NCI-H2081 treated with DMSO at 0.1 percent for 48 hours (cell line): ENCODE measurements at places on chromosomes 2 and 18.

DNA sequence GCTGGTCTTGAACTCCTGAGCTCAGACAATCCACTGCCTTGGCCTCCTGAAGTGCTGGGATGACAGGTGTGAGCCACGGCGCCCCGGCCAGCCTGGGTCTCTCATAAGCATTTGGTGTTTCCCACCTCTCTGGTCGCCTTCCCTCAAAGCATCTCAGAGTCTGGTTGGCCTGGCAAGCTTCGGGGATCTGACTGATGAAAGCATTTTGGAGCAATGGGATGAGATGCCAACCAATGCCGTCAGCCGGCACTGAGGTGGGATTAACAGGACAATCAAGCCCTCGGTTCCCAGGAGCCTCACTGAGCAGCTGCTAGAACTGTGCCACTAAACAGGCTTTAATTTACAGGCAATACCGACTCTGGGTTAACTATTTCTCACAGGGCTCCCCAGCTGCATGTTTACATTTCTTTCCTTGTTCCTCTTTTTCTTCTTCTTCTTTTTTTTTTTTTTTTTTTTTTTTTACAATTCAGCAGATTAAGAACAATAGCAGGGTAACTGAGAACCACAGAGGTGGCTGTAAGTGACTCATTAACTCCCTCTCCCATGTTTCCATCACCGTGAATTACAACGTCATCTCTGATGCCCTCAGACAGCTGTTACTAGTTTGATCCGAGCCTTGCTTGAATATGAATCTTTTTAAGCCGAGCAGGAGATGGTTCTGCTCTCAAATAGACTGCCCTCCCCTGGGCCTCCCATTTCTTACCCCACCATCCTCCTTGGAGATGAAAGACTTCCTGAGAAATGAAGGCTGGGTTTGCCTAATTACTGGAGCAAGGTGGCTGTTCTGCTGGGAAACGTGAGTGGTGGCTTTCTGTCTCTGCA lies 37.9 kb downstream of the ODC1 start:
- no peak for DNase-seq

GRCh38 chr2:189585226-189585756 lies 4.7 kb upstream of the SLC40A1 start:
- DNase-seq, result no peak

GRCh38 chr2:20382965-20383810 lies 32.5 kb upstream of the PUM2 start:
- no peak for DNase-seq

DNA sequence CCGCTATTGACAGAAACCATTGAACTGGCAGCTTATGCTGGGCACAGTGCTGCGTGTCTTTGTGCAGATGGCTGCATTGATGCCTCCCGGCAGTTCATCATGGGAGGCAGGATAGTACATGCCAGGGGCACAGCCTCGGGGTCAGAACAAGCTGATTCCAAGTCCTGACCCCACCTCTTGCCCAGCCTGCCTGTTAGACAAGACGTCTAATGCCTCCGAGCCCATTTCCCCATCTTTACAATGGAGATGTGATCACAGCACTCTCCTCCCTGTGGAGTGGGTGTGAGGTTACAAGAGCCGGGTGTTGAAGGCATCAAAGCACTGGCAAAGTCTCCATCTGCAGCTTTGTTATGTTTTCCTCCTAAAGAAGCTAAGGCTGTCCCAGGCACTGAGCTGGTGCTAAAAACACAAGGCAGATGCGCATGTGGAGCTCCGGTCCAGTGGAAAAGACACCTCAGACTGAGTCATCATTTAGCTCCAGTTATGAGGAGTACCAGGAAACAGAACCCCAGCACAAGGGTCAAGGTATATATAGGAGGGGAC lies 125.7 kb upstream of the EPAS1 start:
- no peak for DNase-seq

GRCh38 chr2:108585436-108585835 lies 51.2 kb downstream of the LIMS1 start:
- DNase-seq, result no peak

GRCh38 chr2:163602196-163602595 lies 133.6 kb downstream of the FIGN start:
- no peak for DNase-seq

DNA sequence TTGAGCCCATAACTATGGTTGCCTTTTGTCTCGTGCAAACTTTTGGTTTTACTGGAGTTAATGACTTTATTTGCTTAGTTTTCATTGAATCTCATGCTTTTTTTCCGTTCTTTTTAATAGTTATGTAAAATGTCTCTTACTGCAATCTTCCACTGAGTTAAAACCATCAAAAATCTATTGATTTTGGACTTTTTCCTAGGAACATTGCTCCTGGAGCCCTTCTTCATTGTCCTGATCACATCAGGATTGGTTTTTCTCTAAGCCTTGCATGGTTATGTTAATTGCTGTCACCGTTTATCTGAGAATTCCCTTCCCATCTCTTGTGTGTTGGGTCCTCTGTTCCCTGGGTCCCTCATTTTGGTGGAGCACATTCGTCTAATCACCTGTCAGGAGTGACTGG lies 125.5 kb downstream of the PARD3B start:
- no peak for DNase-seq

DNA sequence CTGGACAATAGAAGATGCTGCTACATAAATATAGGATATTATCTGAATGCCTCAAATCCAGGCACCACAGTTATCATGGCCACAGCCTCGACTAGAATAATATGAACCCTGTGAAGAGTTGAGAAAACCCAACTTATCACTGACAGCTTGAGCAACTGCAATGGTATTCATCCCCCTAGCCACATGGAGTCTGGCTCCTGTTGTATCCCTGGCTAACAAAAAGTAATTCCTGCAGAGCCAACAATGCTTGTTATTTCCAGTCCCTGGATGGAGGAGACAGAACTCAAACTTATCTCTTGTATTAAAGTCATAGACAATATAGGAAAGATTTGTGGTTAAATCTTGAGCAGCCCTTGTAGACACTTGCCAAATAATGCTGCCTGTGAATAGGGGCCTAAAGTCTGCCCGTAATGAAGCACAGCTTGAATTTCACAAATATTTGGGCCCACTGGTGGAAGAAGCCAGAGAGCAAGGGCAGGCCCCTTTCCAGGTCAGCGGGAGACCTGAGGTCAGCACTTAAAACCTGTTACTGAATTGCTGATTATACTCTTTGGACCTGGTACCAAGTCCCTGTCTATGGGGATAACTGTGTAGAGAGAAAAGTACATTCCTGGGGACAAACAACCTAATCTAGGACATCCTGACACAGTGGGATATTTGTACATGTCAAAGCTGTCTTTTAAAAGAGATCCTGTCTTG lies 28.4 kb upstream of the SUCLG1 start:
- no peak for DNase-seq

DNA sequence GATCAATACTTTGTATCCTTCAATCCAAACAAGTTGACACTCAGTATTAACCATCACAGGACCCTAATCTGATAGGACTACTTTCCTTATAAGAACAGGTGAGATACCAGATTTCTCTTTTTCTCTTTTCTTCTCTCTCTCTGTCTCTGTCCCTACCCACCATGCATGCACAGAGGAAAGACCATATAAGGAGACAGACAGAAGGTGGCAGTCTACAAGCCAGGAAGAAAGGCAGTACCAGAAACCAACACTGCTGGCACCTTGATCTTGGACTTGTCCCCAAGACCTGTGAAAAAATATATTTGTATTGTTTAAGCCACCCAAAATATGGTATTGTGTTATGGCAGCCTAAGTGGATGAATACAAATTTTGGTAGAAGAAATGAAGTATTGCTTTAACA lies 156.2 kb upstream of the KCNH7 start:
- DNase-seq, result no peak

- no peak for DNase-seq
Observed at GRCh38 chr2:128368437-128369107, 49.9 kb upstream of the HS6ST1 start.

- no peak for DNase-seq
Observed at GRCh38 chr2:218400167-218400929, 680 bp downstream of the CTDSP1 start.

DNA sequence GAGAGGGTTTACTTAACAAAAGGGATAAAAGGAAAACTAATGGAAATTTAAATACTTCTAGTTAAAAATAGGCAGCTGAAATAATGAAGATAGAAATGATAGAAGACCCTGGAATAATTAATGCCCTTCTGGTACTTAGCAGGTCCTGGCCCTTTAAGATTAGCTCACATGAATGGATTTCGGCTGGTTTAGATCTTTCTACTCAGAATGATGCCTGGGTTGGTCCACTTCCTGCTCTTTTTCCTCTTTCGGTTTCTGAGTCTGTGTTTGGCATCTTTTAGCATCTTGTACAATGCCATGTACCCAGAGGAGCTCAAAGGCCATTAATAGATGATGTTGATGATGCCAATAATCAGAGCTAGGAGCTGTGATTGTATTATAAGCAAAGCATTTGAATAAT lies 290.5 kb downstream of the CLIP4 start:
- no peak for DNase-seq

DNA sequence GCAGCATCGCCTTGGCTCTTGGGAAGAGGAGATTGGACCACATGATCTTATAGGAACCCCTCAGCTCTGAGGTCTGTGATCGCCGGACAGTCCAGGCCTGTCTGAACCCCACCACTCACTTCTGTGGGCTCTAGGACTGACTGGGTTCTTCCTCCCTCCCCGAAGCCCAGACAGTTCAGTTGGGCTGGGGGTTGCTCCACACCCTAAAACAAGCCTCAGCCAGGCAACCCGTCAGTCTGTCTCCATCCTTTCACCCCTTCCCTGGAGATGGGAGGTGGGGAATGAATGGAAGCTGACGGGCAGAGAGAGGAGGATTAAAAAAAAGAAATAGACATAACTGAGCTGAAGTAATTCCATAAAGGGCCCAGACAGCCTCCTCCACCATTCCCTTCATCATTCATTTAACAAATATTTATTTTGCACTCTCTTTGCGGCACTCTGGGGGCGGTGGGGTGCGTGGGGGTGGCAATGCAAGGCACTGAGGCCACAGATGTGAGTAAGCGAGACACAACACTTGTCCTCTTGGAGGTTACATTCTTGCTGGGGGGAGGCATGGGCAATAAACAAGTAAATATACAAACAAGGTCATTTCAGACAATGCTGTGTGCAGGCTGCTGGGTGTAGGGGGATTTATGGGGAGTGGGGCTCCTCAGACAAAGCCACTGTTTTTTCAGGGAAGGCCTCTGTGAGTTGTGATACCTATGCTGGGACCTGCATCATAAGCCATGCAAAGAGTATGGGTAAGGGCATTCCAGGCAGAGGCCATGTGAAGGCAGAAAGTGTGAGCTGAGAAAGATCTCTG lies 12.9 kb downstream of the WNT10A start:
- no peak for DNase-seq

DNA sequence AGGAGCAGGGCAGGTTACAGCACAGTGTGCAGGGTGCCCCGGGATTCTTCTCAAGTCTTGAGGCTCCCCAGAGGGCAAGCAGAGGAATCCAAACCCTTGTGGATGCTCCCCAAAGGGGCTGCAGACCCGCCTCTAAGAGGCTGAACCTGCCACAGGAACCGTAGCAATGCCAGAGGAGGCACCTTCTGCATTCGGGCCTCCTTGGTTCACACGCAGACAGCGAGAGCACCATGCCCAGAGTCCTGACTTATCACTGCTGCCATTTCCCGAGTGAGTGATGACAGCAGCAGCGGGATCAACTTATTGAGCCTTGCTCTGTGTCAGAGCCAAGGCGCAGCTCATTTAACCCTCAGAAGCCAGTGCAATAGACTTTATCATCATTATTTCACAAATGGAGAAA lies 203.5 kb downstream of the CTIF start:
- no peak for DNase-seq

DNA sequence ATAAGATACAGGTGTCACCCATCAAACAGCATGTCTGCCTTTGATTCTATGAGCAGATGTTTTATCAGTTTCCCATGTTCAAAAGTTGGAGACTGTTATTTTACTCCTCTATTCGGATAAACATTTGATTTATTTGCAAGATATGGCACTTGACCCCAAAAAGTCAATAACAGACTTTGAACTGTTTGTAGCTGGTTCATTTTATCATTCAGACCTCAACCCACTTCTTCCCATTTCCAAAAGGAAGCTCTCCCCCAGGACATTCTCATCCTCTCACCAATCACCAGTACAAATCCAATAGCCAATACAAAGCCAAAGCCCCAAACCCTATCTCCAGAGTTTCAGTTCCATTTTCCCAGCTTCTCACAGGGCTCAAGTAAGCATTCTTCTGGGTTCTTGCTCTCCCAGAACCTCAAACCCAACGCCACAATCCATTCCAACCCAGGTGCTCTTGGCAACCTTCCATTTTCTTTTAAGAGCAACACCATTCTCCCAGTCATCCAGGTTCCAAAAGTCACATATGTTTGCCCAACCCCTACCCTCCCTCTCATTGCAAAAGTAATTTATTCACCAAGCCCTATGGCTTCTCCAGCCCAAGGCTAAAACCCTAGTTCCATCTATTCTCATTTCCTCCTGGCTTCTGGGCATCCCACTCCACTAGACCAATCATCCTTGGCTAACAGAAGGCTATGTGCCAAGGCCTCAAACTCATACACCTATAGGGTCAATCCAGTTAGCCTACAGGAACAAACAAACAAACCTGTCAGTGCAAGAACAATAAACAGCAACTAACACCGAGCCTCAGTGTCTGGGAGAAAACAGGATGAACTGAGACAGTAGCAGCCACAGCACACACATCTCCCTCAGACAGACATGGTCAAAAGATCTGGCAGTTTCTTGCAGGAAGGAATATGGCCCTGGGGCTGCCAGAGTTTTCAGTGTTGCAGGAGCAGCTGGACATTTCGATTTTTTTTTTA lies 9.2 kb downstream of the ACVR1 start:
- no peak for DNase-seq

GRCh38 chr2:42558827-42559226 lies 9.6 kb upstream of the MTA3 start:
- no peak for DNase-seq

DNA sequence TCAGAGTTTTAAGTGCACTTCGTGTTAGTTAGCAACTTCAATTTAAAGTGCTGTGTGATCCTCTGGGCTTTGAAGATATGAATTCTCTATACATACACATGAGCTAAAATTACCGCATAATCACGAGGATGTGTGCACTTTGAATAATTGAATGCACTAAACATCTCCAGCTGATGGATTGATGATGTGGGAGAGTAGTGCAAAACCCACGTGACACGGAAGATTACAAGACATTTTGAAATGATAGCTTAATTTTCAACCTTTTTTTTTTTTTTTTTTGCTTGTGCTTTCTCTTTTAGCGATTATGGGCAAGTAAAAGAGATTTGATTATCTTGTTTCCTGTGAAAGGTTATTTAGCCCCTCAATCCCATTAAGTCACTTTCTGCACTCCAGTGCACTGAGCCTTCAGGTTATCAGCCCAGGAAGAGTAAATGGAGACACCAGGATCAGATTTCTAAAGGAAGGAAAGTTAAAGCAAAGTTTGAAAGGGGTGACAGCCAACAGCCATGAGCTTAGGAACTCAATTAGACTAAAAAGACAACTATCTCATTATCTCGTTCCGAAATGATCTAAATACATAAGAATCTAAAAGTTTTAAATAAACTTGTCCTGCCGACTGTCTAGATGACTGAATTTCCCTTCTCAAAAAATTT lies 81.6 kb downstream of the CDK15 start:
- no peak for DNase-seq

GRCh38 chr2:218368621-218369153 lies 12.0 kb downstream of the CATIP start:
- no peak for DNase-seq

- DNase-seq, result no peak
Observed at GRCh38 chr2:152571048-152571766, 146.1 kb downstream of the PRPF40A start.

GRCh38 chr2:113201496-113202304 lies 27.9 kb downstream of the PSD4 start:
- DNase-seq, result no peak
